ENCODE measurements at places on chromosomes 11 and 22.

- DNase-seq, result no peak
Observed at GRCh38 chr22:46996595-46997310, 234.3 kb downstream of the TBC1D22A start.

DNA sequence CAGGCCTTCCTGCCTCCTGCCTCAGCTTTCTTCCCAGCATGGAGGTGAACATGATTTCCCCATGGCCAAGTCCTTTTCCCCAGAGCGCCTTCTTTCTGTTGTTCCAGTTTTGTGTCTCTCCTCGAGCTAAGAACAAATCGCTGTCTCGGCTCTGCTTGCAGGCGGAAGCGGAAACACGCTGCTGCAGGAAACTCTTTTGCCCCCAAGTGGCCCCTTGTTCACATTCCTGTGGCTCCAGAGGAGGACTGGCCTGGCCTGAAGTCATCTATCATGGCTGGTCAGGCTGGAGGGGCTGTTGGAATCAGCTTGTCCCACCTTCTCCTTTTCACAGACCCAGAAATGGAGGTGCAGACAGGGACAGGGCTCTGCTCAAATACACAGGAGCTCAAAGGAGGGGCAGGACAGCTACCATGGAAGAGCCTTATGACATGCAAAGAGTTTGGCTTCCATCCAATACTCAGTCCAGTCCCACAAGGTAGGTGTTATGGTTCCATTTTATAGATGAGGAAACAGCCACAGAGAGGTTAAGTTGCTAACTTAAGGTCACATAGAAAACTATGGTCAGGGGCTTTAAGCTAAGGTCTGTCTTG, 182.2 kb upstream of the SYT13 start:
- no peak for DNase-seq

DNA sequence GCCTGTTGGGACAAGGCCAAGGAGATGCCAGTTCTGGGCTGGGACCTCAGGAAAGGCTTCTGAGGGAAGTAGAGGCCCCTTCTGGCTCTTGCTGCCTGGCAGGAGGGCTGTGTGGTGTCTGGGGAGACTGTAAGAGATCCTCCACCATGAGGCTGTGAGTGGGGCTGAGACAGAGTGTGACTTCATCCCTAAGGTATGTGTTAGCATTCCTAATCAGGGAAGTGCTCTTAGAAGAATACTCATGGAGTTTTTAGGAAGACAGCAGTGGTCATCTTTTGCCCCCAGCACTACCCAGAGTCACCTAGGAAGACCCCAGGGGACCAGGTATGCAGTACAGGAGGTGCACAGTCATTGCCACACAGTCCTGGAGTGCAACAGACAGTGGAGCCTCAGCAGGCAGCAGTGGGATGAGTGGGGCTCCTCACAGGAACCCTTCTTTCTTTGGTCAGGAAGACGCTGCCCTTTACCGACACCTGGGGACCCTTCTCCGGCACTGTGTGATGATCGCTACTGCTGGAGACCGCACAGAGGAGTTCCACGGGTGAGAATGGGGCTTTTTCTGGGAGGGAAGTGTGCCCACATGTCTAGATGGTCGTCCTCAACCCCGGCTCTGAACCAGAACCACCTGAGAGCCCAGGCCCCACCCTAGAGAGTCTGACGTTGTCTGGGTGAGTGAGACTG, 2.8 kb downstream of the RIC8A start:
- DNase-seq, result no peak

- DNase-seq, result no peak
Observed at GRCh38 chr22:49372530-49373288, 455.0 kb downstream of the BRD1 start.
